Fibroblast of pulmonary artery (primary cell): ENCODE measurements at places on chromosomes 13 and 19.

DNA sequence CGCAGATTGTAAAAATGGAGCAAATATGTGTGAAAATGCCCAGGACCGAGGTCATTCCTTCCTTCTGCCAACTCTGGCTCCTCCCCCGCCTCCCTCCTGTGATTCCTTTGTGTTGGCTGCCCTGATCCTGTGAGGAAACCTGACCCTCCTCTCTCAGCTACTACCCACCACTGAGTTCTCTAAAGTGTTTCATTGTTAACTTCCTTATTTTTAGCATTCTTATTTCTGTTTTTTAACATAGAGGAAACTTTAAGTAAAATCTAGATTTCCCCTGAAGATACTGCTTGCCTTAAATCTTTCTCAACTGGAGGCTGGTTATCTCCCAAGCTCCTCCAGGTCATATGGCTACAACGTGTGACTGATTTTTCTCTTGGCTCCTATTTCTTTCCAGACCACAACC lies 21.7 kb upstream of the FBXL3 start:
- DNase-seq = no peak

DNA sequence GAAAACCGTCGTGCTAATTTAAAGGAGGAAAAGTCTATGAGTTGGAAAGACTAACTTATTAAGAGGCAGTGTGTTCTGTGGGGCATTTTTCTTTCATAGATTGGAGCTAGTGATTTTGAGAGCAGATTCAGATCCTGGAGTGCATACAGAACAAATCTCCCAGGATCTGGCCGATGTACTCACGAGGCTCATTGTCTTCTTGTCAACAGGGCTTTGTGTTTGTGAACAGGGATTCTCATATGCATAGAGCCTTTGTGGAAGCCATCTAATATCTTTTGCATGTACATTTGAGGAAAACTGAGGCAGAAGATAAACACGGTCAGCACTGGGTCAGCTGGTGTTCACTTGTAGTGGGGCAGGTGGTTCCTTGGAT lies 482.9 kb upstream of the TSHZ3 start:
- no peak for DNase-seq

GRCh38 chr19:1864480-1865171 lies 1.2 kb upstream of the KLF16 start:
- DNase-seq = peak; percentile 54

GRCh38 chr13:35920816-35921215 lies 210.4 kb downstream of the DCLK1 start:
- DNase-seq = no peak

DNA sequence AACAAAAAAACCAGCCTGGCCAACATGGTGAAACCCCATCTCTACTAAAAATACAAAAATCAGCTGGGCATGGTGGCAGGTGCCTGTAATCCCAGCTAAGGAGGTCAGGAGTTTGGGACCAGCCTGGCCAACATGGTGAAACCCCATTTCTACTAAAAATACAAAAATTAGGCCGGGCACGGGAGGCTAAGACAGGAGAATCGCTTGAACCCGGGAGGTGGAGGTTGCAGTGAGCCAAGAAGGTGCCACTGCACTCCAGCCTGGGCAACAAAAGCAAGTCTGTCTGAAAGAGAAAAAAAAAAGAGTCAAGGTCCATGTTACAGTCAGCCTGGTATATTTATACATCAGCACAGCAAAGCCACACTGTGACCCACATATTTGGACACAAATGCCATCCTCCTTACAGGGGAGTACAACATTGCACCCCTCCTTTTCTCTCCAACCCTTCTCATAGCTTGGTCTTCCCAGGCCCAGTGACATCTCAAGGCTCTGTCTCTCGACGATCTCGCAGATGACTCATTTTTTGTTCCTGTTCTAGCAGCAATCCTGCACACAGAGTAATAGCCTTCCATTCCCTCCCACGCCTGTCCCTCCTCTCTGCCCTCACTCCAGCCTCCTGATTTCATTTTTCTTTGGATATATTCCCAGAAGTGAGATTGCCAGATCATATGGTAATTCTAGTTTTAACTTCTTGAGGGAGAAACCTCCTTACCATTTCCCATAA lies 21.0 kb upstream of the DPP9 start:
- DNase-seq = peak; percentile 98

GRCh38 chr13:114296902-114297301 lies 15.5 kb downstream of the UPF3A start:
- DNase-seq = no peak

- no peak for DNase-seq
Observed at GRCh38 chr19:41811036-41811435, 14.6 kb downstream of the CEACAM3 start.

- no peak for DNase-seq
Observed at GRCh38 chr13:111908361-111908760, 158.6 kb upstream of the SOX1 start.

DNA sequence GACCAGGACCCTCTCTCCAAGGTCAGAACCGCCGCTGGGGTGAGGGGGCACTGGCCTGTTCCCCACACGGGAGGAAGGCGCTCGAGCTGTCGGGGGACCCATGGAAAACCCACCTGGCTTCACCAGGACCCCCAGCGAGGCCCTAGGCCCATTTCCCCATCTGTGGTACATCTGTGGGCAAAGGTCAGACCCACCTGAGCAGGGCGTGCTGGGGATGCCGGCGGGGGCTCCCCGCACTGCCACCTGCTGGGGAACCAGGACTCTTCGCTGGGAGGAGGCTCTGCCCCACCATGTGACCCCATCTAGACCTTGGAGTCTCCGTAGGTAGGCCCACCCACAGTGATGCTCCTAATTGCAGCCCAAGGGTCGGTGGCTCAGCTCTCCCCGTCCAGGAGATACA lies 511 bp downstream of the WDR88 start:
- DNase-seq = no peak

DNA sequence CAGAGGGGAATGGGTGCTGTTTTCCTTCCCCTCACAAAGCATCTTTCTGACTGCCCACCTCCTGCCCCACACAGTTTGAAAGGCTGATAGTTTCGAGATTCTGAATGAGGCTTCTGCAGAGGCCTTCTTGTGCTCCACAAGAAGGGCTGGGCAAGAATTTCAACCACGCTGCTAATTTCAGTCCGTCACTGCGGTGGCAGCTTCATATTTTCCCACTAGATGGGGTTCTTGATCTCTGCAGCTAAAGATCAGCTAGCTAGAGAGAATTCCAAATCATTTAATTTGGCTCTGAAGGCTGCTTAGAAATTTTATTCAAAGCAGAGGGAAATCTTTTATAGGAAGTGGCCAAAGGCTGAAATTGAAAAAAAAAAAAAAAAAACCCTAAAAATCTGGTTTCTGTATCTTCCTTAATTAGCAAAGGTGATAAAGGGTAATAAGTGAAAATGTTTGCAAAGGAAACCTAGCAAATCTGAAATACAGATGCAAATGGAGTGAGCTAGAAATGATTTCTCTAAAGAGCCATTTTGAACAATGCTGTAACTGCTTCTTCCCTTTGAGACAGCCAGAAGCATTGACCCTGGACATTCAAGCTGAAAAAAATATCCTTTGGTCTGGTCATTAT lies 38.0 kb upstream of the C13orf42 start:
- DNase-seq = peak; percentile 77

DNA sequence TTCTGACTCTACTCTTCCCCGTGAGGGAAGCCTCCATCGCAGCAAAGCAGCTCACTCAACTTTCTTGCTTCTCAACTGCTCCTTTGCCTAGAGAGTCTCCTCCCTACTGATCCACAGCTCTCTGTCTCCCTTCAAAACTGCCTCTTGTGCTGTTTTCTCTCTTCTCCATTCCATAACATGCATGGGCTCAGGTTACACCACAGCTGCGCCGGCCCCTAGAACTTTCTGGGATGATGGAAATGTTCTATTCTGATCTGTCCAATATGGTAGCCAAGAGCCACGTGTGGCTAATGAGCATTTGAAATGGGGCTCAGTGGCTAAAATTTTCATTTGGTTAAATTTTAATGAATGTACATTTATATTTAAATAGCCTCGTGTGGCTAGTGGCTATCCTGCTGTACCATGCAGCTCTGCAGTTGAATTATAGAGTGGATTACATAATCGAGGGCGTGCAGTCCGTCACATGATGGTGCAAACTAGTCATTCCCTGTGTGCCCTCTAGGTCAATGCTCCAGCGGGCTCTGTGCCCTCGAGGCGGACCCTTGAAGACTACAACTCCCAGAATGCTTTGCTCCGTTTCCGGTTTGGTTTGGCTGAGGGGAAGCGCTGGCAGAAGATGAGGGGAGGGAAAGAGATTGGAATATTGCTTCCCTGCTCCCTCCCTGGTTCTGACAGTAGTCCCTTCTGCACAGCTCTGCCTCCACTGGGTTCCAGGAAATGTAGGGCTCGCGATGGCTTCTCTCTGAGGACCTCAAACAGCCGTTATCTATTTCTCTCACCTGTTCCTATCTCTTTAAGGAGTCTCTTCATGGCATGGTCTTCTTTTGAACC lies 109.8 kb downstream of the CACNA1A start:
- peak; percentile 85 for DNase-seq

- no peak for DNase-seq
Observed at GRCh38 chr13:73757481-73758233, 376.5 kb downstream of the KLF12 start.

DNA sequence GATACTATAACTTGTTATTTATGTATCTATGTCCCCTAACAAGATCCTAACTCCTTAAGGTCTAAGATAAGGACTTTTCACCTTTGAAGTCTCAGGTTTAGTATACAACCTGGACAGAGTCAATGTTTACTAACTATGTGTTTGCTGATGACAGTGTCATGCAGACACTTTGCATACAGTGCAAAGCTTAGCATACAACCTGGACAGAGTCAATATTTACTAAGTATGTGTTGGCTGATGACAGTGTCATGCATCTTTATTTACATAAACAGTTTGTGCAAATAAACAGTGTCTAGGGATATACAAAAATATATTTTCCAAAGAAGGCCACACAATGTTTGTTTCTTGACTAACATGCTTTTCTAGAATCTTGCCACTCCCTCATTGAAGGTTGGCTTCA lies 34.7 kb downstream of the DCT start:
- DNase-seq = no peak

DNA sequence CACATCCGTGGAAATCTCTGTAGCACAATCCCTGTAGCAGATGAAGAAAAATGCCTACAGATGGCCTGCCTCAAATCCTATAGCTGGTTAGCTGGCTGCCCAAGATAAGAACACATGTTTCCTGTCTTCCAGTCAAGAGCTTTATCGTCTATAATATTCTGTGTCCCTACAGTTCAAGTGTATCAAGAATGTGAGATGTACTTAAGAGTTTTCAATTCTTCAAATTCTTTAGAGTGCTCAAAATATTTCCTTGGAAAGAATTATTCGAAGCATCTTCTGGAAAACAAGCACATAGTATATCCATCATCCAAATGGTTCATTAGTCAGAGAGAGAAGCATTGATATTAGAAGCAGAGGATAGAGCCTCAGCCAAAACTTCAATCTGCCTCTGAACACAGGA lies 239.8 kb downstream of the COG6 start:
- peak; percentile 67 for DNase-seq

DNA sequence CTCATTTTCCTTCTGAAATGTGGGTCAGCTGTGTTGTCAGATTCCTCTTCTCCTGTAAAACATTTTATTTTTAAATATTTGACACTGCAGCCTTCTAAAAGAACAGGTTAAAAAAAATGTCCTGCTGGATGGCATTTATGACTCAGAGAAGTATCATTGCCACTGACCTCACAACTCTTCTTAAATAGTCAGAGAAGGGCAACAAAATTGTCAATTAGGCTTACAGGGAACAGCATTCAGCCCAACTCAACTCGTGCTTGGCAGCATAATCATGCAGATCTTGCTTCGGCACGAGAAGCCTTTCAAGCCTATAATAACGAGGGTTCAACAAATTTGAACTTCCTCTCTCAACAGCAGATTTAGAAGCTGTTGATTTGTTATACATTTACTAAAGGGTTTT lies 296.7 kb upstream of the DACH1 start:
- no peak for DNase-seq

GRCh38 chr13:45989607-45990006 lies 62.9 kb downstream of the ZC3H13 start:
- peak; percentile 77 for DNase-seq

DNA sequence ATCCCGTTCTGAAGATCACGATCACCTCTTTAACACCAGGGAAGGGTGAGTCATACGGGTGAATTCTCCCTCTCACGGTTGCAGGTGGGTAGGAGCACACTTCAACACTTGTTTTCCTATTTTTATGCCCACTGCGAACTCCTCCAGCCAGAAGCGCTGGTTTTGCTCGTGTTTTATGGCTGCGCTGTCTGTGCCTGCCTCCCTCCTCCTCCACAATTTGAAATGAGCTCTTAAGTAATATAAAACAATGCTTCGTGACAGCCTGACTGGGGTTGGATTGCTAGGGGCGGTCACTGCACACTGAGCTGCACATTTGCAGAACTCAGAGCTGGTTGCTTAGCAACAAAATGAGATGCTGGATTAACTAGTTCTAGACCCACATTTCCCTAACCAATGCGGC lies 12.9 kb downstream of the CCDC70 start:
- no peak for DNase-seq

DNA sequence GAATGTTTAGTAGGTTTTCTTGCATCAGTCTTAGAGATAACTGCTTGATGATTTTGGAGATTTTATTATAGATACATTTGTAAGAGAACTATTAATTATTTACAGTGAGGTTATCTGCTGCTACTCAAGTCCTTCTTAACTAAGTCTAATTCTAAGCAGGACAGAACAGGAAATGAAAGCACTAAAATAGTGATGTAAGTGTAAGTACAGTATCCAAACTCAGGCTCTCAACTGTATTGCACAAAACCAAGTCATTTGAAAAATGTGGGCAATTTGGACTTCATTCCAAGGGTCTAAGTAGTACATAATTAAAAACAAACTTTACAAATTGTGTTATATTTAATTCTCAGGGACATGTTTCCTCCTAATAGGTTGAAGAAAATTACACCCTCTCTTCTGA lies 417.1 kb downstream of the ITGBL1 start:
- DNase-seq = no peak

DNA sequence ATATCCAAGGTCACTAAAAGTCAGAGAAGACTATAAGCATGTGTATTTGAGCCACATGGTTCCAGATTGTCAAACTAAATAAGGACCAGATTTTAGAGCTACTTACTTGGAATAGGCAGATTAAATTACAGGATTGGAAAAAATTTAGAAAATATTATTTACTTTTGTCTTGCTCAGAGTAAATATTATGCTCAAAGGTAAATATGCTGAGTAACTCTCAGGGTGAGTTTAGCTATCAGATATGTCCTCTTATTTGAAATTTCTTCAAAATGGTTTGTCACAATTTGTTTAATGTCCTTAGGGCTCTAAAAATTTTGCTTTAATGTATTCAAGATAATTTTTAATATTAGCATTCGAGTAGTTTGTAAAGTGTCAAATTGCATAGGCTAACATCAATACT lies 2455.2 kb downstream of the PCDH9 start:
- DNase-seq = no peak

GRCh38 chr13:29721766-29722165 lies 126.3 kb upstream of the SLC7A1 start:
- DNase-seq = no peak

DNA sequence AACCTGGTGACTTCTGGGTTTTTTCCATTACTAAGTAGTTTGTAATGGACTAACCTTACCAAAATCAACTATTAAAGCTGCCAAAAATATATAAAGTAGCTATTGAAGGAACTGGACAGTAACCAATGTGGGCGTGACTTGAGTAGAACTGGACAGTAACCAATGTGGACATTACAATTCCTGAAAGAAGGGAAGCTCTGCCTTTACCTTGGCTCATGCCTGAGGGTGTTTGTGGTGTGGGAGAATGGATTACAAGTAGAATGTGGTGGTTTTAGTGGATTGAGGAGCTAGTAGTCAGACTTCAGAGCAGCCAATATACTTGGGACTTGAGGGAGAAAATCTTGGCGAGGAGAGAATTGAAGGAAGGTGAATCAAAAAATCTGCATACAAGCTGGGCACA lies 17.5 kb downstream of the LRRC63 start:
- DNase-seq = no peak

- DNase-seq = no peak
Observed at GRCh38 chr13:39259371-39260140, 221.3 kb downstream of the NHLRC3 start.
